ENCODE measurements at places on chromosomes 4 and X.

DNA sequence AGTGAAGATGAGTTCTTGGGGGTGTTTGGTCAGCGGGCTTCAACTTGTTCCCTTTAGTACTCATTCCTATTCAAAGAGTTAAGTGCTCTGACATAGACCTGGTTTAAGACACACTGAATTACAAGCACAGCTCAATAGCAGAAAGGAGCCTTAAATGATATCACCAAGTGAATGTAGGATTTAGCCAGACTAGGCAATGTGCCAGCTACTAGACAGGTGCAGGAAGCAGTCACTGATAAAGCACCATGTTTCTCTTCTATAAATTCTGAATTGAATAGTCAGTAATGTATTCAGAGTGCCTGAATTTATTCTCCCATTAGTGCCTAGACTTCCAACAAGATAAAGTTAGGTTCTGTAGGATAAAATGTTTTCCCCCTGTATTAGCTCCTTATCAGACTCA is 63.6 kb downstream of the ASB9 start:
- DNase-seq = no peak

DNA sequence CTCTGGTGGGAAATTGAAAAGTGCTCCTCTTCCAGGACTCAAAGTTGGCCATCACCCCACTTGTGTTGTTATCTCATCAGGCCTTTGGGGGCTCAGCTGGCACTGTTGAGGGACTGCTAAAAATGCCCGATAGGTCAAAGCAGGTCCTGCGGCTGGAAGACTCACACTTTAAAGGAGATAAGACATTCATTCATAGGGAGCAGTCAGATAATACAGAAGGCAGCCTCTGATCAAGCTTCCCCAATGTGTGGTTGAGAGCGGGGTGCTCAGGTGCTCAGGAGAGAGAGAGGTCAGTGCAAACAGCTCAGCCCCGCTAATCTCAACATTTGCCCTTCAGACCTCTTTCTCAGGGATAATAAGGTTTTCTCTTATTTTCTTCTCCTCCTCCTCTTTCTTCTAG is 70.3 kb downstream of the TMEM154 start:
- DNase-seq = no peak

DNA sequence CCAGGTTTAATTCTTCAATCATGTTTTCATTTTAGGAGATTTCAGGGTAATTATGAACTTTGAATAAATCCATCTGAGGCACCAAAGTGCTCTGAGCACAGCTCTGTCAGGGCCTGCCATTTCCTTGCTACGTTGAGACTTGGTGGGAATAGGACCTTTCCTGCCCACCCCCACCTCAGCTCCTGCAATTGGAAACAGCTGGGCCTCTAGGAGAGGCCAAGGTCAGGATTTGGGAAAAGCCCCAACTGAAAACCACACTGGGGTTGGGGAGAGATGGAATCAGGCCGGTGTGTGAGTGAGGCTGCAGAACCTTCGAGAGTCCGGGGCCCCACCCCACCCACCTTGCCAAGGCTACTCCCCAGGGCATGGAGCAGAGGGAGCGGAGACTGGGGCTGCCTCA is 212.7 kb upstream of the BCOR start:
- no peak for DNase-seq

DNA sequence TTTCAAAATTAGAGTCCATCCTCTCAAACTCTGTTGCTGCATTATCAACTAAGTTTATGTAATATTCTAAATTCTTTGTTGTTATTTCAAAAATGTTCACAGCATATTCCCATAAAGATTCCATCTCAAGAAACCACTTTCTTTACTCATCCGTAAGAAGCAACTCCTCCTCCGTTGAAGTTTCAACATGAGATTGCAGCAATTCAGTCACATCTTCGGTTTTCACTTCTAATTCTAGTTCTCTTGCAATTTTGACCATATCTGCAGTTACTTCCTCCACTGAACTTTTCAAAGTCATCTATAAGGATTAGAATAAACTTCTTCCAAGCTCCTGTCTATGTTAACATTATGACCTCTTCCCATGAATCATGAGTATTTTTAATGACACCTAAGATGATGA is 216.6 kb upstream of the SLC7A11 start:
- no peak for DNase-seq

DNA sequence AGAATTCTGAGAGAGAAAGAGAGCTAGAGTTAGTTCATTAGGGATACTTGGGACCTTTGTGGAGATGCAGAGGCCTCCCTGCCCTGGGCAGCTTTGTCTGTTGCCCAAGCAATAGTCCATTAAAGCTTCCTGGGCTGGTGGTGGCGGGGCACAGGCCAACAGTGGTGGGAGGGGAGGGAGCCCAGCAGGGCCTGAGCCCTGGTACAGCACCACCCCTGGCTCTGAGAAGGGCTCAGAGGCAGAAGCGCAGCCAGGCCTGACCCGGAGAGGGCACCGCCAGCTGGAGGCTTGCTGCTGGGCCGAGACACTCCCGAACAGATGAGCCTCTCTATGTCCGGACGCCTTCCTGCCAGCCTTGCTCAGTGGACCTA is 65.3 kb downstream of the EFNB1 start:
- DNase-seq = no peak

GRCh38 chr4:10006231-10006600 is 15.1 kb downstream of the SLC2A9 start:
- DNase-seq = no peak

DNA sequence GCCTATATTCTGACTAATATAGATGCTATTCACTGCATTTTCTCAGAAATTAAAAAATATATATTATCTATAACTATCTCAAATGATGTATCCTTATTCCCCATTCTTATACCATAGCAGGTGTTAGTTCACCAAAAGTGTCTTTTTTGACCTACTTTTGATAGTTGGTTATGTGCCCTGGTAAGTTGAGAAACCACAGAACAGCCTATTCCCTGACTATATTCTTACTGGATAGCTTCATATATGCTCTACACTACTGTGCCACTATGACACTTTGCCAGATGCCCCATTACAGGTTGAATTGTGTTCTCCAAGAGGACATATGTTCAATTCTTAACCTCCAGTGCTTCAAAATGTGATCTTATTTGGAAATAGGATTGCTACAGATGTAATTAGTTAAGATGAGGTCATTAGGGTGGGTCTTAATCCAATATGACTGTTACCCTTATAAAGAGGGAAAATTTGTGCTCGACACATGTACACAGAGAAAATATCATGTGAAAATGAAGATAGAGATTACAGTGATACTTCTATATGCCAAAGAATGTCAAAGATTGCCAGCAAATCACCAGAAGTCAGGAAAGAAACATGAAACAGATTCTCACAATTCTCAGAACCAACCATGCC is 76.1 kb downstream of the LRBA start:
- no peak for DNase-seq

DNA sequence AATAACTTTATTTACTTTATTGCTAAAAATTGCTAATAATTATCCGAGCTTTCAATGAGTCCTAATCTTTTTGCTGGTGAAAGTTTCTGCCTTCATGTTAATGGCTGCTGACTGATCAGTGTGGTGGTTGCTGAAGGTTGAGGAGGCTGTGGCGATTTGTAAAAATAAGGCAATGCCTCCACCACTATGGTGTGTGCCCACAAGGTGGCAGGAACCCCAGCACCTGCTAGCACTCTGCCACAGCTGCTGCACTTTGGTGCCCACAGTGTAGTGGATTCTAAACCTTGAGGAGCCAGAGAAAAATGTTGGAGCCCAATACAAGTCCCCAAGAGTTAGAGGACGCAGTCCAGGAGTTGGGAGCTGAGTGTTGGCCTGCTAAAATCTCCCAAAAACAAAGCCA is 1237.1 kb downstream of the PCDH19 start:
- DNase-seq = no peak

DNA sequence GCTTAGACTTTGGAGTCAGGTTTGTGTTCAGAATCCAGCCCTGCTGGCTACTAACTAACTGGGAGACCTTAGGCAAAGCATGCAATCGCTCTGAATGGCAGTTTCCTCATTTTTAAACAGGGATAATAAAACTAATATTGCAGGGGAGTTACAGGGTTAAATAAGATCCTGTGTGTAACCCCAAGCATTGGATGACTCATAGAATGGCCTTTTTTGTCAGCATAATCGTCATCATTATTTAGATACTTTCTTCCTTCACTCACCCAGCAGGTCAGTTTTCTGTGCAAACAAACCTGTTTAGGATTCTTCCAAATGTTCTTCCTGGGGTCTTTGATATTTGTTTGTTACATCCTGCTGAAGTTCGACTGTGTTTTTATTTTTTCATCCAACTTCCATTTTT is 208.2 kb downstream of the EVC2 start:
- DNase-seq = no peak

DNA sequence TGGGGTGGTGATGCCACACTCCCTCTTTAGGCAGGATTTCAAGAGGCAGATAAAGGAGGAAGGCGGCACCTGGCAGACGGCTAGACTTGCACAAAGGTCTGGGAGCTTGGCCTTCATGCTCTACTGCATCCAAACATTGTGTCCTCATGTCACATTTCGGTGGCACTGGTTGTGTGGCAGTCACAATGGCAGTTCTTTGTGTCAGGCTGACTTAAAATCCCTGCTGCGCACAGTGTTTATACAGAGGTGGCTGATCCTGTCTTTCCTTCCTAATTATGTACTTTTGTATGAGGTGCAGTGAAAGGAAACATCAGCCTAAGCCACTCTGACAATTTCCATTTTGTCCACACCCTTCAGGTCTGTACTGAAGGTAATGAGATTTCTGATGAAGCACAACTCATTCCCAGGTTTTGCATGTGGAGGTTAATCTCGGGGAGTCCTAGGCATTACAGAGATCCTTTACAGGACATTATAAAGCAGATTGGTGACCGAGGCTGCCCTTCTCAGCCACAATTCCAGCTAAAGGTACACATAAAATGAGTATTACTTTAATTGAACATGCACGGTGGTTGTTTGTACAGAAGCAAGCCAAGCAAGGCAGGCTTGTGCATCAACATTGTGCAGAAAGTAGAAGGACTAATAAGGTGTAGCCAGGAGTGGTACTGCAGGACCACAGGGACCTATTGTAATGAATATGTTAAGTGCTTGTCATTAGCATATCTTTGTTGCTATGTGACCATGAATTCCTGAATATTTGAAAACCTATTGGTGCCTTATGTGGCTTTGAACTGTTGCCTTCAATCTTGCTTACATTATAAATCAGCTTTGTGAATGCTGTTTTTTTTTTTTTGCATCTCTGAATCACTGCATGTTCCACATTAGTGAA is 147.6 kb downstream of the STK32B start:
- no peak for DNase-seq

DNA sequence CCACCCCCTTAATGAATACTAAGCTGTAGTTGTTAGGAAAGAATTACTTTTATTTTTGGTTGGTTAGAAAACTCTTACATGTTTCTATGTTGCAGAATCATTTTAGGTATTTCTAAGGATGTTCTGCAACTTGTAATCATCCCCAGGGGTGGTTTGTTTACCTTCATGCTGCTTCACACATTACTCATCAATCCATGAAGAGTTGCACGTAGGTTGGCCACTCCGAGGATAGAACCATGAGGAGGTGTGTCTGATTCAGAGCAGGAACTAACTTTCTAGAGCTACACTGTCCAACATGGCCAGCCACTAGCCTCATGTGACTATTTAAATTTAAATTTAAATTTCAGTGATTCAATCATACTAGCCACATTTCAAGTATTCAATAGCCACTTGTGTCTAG is 127.2 kb upstream of the FRMPD4 start:
- no peak for DNase-seq

- DNase-seq = no peak
These were observed 22.4 kb upstream of the IL21 start for GRCh38 chr4:122643257-122643656.

- DNase-seq = no peak
These were observed 21.1 kb upstream of the GPR34 start for GRCh38 chrX:41667631-41668030.

GRCh38 chr4:122744229-122744628 is 11.7 kb downstream of the BBS12 start:
- DNase-seq = no peak

GRCh38 chr4:146245850-146246249 is 31.5 kb downstream of the REELD1 start:
- no peak for DNase-seq

GRCh38 chr4:108601106-108601505 is 19.3 kb upstream of the RPL34 start:
- DNase-seq = no peak

DNA sequence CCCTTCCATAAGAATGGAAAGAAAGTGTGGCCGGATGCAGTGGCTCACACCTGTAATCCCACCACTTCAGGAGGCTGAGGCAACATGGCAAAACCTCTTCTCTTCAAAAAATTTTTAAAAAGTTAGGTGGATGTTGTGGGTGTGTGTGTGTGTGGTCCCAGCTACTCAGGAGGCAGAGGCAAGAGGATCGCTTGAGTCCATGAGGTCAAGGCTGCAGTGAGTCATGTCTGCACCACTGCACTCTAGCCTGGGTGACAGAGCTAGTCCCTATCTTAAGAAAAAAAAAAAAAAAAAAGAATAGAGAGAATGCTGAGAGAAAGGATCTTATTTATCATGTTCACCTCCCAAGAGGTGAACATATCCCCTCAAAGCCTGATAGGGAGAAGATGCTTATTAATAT is 492.1 kb upstream of the SMIM31 start:
- no peak for DNase-seq

Data from activated CD8-positive, alpha-beta memory T cell treated with anti-CD3 and anti-CD28 coated beads, Interleukin-2, amount 50 U/mL, for 48 hours (primary cell).